ENCODE measurements at places on chromosomes 5 and 9.

DNA sequence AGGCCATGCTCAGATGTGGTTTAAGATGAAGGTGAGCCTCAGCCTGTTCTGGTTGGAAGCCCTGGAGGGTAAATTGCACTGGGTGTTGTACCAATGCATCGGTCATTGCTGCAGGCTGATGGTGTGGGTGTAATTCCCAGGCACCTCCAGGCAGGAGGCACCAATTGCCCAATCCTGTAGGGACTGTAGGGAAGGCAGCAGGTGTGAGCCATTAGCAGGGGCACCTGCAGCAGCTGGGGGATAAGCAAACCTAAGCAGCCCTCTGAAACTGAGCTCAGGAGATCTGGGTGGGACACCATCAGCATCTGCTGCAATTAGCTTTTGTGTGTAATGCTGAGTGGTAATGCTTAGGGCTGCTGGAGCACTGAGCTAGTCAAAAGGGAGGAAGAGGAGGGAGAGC, 190.1 kb upstream of the TBC1D2 start:
- DNase-seq: no peak

DNA sequence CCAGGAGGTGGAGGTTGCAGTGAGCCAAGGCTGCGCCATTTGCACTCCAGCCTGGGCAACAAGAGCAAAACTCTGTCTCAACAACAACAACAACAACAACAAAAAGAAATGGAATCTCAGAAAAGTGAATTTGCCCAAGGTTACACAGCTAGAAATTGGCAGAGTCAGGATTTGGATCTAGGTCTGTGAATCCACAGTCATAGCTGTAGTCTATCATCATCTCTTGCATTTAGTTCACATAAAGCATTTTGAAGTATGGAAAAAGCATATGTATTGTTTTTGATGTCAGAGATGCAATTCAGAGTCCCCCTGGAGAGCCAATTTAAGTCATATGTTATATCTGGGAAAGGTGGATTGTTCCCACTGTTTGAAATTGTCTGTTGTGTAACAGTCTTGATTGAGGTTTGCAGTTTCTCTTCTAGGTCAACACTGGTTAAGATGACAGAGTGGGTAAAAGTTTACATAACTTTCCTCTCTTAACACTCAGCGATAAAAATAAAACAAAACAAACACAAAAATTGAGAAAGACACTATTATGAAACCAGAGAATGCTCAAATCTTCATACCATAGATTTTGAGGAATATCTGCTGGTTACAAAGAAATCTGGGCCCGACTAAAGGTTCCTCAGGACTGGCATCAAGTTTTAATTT, 21.5 kb upstream of the GPR21 start:
- DNase-seq: no peak

- no peak for DNase-seq
Observed at GRCh38 chr5:7610531-7611177, 214.7 kb downstream of the ADCY2 start.

DNA sequence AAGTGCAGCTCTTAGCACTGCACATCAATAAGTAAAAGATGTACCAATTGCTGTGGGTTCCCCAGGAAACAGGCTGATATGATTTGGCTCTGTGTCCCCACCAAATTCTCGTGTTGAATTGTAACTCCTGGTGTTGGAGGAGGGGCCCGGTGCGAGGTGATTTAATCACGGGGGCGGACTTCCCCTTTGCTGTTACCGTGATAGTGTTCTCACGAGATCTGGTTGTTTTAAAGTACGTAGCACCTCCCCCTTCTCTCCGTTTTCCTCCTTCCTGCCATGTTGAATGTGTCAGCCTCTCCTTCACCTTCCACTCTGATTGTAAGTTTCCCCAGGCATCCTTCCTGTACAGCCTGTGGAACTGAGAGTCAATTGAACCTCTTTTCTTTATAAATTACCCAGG, 93.2 kb upstream of the ACTBL2 start:
- DNase-seq: no peak

DNA sequence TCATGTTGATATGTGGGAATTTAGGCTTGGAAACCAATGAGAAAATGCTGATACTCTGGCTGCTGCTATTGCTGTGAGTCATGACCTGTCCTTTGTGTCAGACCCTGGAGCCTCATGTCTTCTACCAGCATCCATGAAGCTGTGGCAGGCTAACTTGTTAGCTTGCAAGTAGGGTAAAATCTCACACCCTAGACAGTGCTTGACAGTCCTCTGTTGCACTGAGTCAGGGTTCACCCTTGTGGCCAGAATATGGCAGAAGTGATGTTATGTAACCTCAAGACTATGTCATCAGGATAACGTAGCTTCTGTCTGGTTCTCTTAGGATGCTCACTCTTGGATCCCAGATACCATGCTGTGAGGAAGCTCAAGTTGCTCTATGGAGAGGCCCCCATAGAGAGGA, 110.8 kb downstream of the LHX2 start:
- DNase-seq: no peak

DNA sequence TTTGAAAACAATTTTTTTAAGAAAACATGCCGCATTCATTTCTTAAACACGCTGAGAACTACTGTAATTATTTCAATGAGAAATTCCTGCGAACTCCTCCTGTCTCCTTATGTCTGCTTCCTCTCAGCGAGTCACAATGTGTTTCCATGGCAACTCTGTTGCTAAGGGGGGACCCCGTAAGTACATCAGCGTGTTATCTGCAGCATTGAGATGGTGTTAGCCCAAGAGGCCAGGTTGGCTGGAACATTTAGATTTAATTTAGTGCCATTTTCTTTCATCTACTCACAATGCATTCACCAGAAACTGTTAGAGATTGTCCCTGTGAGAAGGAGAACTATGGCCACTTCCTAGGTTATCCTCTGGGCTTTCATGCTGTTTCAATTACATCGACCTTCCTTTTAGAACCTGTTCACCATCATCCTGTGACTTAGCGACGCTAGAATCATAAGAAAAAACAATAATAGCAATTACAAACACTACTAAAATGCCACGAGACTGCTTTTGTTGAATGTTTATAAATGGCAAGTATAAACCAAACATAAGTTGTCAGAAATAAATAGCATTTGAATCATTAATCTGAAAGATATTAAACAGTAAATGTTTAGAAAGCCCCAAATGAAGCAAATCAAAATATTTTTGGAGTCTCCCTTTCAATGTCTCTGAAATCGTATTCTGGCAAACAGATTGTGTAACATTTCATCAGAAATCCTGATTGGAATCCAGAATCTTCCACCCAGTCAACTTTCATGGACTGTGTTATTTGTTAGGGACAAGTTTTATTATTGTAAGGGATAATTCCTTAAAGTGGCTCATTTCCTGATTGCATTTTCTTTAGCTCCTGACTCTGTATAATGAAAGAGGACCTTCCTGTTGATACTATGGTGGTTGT, 39.7 kb upstream of the SHC3 start:
- no peak for DNase-seq

DNA sequence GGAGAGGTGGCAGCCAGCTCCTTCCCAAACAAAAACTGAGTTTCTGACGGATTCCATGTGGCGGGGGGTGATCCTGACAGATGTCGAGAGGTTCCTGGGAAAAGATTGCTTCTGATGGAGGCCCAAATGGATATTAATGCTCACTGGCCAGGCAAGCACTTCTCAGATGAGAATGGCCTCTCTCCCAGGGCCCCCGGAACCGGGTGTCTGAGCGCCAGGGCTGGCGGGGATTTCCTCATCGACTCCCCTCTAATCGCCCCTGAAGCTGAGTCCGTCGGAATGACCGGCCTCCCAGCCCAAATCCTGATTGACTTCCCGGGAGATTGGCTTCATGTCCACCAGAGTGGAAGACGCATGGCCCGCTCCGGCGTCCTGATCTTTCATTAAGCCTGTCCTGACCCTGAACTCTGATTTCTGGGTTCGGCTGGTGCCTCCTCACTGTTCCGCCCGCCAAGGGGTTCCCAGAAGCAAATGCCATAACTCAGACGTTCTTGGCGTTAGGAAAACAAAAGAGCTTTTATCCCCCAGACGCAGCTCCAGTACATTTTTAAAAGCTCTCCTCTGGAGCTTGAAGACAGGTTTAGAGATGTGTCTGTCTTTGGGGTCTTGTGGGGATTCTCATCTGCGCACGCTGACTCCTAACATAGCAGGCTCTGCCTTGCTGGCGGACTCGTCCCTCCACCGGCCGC, 17.6 kb downstream of the FIBCD1 start:
- no peak for DNase-seq

- DNase-seq: no peak
Observed at GRCh38 chr9:97629156-97629555, 4.0 kb downstream of the TSTD2 start.

DNA sequence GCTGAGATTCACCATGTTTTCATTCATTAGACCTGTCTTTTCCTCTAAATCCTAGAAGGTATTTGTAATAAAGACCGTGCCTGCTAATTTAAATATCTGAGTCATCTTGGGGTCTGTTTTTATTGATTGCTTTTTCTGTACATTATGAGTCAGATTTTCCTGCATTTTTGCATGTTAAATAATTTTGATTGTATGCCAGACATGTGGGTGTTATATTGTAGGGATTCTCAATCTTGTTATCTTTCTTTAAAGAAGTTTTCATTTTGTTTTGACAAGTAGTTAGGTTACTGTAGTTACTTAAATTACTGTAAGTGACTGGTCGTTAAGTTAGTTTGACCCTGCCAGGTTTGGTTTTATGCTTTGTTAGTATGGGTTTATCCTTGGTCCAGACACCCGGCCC, 35.1 kb downstream of the EXOSC2 start:
- no peak for DNase-seq

DNA sequence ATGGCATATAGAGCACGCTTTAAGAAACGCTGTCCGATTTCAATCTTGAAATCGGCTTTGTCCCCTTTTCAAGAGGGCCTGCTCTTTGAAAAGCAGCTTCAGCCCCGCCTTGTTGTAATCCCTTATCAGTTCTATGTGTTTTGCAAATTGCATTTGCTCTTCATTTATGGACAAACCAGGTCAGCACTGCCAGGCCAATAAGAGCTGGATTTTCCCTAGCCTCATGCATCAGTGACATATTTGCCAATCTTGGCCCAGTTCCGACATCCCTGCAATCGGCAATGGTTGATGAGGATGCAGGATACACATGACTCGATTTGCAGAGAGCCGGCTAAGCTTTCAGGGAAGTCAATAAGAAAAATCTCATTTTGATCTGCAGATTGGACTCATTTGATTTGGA, 529.1 kb upstream of the CLINT1 start:
- DNase-seq: no peak

DNA sequence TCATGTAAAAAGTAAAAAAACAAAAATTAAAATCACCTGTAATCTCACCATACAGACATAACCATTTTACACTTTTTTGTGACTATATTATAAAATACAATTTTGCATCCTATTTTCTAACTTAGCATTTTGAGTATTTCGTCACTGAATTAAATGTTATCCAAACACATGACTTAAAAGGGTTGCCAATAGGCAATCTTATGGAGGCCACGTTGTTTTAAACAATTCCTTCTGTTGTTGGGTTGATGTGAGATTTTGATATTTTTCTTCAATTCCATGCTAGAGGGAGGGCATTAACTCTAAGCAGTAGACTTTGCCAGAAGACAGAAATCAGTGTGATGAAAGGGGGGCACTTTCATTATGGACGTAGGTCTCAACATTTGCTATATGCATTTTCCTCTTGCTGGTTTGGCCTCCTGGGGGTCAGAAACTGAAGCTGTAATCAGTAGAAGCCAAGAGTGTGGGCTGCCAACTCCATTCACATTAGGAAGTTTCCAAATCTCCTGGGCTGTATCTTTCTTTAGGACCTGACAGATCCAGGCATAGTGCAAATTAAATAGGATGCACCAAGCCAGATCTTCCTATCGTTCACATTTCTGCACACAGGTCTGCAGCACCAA, 614.2 kb upstream of the CLINT1 start:
- DNase-seq: no peak

GRCh38 chr5:96207420-96207819, 225.6 kb downstream of the PCSK1 start:
- DNase-seq: no peak

GRCh38 chr5:99076723-99077640, 148.2 kb upstream of the CHD1 start:
- no peak for DNase-seq

GRCh38 chr5:151253605-151253950, 593 bp downstream of the GM2A start:
- DNase-seq: no peak

GRCh38 chr5:59620535-59621212, 272.9 kb downstream of the PDE4D start:
- DNase-seq: no peak

DNA sequence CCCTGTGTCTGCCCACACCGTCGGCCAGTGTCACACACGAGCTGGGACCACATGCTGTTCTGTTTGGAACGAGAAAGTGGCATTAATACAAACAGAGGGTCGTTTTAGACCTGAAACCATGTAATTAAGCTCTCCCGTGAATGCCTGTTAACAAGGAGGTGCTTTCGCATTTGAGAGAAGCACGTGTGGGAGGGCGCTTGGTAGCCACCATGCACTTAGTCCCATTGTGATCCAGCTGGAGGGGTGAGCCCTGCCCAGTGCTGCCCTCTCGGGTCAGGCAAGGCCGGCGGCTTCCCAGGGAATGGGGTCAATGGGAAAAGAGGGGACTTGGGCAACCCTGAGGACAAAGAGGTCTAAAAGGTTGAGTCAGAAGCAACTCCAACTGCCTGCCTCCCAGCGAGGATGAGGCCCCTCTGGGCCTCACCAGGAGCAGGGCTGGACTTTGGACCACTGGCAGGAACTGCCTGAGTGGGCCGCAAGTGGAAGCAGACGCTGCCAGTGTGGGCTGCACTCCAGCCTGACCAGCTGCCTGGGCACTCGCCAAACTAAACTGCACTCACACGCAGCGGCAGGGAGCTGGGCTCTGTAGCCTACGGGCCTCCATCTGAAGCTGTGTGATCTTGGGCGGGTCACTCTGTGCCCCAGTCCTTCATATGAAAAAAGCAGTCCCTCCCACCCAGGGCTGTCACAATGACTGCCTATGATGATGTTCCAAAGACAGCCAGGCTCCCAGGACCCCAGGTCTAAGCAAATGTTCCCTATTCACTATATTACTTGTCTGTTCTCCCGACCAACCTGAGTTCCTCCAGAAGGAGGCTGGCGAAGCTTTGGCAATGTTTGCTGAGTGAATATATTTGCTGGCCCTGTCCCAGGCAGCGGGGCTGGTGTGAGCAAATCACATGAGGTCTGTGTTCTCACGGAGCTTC, 195.7 kb downstream of the CDK5RAP2 start:
- no peak for DNase-seq

DNA sequence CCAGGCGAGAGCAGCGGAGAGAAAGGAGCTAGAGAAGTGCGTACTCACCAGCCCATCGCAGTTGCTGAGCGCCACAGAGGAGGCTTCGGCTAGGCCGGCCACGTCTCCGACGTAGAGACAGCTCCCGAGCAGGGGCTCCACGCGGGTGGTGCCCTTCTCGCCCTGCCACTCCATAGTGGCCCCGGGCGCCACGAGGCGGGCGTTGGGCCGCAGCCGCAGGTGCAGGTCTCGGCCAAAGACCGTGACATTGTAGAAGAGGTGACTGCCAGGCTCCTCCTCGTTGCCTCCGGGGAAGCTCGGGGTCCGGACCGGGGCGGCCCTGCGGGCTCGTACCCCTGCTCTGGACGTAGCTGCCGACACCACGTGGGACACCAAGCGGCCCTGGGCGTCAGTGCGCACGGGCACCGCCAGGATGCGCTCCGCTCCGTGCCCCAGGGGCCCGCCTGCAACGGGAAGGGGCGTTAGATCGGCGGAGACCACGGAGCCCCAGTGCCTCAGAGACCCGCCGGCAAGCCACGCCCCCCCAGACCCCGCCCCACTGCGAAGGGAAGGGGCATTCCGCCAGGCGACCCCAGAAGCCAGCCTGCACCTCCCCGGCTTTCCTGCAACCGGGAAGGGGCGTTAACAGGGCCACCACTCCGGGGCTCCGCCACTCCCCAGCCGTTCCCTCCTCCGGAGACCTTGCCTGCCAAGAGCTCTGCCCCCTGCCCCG, 1.4 kb downstream of the ADAMTS2 start:
- DNase-seq: peak; percentile 48

Data from iPS DF 6.9 (cell line).